ENCODE measurements at places on chromosomes 1 and 21.

DNA sequence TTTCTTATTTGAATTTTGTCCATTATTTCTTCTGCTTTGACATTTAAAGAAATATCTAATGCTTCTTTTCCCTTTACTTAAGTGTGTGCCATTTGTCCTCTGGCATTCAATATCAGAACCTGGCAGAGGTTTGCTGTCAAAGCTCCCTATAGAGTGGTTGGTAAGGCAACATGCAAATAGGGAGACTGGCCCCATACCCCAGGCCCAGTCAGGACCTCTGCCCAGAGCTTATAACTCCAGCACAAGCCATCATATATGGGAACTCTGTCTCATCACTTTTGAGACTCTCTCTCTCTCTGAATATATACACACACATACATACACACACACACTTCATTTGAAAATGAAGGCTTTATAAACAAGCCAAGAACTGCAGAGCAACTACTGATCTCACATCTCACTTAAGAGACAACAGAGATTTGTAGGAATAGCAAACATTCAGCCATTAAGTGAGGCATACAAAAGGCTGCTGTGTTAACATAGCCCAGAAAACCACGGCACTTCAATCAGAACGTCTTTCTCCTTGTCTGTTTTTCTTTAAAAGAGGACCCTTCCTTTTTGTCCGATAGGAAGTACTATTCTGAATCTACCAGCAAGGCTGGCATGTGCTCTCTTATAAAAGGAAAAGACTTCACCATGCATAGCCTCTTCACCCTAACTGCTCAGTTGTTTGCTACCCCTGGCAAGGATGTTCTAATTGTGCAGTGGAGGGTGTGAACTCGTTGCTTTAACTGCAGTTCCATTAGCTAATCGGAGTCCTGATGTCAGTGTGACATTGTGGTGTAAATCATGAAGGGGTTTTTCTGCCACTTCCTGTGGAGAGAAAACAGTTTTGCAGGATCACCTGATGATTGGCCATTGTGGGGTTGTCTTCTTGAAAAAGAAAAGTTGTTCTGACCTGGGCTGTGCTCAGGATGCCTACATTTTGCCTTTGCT is 101.7 kb downstream of the NR5A2 start:
- DNase-seq, result peak; percentile 56

DNA sequence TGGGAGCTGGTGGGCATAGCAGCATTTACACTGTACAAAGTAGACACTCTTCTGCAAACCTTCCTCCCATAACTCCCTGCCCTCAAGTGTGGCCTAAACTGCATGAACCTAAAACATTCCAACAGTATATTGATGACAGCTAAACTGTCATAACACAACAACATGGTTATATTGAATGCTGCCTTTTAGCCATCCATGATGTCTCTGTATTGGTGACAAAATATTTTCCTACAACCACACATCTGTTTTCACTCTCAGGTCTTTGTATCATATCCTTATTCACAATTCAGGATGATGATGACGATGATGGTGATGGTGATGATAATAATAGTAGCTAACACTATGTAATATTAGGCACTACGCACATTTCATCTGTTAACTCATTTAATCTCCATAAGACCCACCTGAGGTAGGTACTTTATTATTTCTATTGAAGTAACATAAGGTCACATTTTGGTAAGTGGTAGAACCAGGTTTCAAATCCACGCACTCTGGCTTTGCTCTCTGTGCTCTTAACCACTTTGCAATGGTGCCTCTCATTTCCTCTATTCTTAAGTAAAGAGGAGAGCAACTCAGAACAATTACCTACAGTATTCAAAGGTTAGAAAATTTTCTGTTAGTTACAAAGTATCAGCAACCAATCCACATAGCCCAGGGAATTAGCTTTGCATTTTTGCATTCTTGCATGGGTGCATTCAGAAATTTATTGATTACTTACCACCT is 185.1 kb upstream of the LMO4 start:
- no peak for DNase-seq

DNA sequence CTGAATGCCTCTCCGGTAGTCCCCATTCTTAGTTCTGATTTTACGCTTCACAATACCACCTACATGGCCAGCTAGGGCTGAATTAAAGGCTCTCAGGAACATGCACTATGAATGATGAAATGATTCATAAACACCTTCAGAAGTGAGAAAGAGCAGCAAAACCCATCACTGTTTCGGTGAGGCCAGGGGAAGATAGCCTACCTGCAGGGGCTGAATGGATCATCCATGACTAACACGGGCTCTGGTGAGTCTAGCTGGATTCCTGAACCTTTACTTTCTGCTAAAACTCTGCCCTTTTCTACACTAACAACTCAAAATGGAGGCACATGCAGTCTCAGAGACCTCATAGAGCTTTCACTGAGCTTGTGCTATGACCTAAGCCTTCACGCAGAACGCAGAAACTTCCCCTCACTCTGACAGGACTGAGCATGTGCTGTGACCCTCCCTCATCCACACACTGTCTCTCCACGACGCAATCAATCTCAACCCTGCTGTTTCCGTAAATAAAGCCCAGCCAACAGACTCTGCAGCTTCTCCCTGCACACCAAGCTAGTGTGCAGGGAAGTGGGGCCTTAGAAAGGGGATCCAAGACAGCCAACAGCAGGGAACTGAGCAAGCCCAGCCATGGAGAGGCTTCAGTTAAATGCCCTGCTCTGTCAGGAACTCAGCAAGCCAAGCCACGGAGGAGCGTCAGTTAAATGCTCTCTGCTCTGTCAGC is 207.8 kb downstream of the SLC45A1 start:
- peak; percentile 87 for DNase-seq

GRCh38 chr1:191125950-191126349 is 648.3 kb upstream of the BRINP3 start:
- no peak for DNase-seq

GRCh38 chr1:156111355-156111962 is 3.1 kb upstream of the LMNA start:
- no peak for DNase-seq

DNA sequence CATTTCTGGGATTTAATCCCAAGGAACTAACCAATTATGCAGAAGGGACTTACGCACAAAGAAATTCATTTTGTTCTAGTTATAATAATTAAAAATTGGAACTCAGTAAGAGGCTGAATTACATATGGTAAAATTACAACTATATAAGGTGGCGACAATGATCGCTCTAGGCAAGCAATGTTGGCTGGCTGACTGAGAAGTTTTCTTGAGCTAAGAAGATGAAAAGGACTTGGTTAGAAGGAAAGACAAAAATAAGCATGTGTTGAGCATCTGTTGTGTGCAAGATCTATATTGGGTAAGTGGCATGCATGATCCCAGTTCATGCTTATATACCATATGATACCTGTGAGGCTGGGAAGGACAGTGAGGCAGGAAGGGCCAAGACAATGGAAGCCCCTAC is 80.8 kb downstream of the FCRL5 start:
- DNase-seq, result no peak

Measured in CD4-positive, alpha-beta T cell treated with Interleukin-17A for 1 hour (primary cell).